ENCODE measurements at places on chromosomes 7 and 10.

- DNase-seq: no peak
Observed at GRCh38 chr7:47843291-47843690, 105.0 kb downstream of the PKD1L1 start.

GRCh38 chr10:11594589-11595394, 16.7 kb downstream of the USP6NL start:
- no peak for DNase-seq

- DNase-seq: no peak
Observed at GRCh38 chr10:11541296-11541695, 70.2 kb downstream of the USP6NL start.

GRCh38 chr10:131694781-131695495, 205.9 kb upstream of the PPP2R2D start:
- DNase-seq: no peak

- DNase-seq: no peak
Observed at GRCh38 chr10:104501864-104502579, 139.1 kb upstream of the SORCS3 start.

DNA sequence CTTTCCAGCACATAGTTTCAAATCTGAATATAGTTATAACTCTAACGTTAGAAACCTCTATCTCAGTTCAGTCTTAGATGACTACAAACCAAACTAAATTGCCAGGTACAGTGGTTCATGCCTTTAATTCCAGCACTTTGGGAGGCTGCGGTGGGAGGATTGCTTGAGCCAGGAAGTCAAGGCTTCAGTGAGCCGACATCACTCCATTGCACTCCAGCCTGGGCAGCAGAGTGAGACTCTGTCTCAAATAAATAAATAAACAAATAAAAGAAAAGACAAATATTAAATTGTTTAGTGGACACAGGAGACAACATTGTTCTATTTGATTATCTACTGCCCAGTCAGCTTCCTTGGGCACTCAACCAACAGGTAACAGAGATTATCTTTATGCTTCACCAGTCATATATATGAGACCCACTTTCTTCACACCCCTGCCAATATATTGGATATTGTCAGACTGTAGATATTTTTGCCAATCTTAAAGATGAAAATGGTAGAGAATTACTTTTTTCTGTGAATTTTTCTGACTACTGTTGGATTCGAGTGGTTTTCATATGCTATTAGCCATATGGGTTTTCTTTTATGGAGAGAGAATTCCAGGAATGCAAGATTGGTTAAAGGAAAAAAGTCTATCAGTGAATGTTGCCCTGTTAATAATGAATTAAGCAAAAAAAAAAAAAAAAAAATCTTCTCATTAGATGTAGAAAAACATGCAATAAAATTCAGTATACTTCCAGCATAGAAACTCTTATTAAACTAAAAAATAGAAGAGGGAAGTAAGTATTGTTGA, 16.0 kb downstream of the HDAC9 start:
- no peak for DNase-seq

DNA sequence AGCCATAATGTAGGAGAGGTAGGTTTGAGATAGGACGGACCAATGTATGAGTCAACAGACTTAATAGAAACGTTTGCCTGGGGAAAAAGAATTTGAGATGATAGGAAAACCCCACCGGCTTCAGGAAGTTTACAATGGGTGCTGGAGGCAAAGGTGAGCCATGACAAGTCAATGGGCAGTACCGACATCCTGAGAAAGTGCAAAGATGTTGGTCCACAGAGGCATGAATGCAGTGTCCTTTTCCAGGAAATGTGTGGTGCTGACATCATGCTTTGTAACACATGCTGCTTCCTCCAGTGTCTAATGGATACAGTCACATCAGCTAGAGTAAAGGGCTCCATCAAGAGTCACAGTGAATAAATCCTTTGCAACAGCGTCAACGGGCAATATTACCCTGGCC, 533.6 kb downstream of the INHBA start:
- no peak for DNase-seq

DNA sequence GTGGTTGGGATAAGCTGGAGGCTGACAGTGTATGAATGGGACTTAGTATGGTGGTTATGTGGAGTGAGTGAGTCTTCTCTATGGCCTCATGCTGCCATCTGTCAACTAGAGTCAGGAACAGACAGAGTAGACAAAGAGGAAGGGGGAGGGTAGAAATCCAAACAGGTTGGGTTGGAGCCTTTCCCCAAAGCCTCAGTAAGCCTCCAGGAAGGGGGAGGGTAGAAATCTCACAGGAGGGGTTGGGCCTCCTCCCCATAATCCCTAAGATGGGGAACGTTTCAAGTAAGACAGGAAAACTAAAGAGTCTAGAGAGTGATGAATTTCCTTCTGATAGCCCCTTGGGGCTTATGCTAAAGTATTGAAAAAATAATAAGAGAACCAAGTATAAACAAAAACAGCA, 2.0 kb upstream of the AKR1B15 start:
- DNase-seq: no peak

- no peak for DNase-seq
Observed at GRCh38 chr7:46279290-46279689, 358.2 kb upstream of the IGFBP3 start.

DNA sequence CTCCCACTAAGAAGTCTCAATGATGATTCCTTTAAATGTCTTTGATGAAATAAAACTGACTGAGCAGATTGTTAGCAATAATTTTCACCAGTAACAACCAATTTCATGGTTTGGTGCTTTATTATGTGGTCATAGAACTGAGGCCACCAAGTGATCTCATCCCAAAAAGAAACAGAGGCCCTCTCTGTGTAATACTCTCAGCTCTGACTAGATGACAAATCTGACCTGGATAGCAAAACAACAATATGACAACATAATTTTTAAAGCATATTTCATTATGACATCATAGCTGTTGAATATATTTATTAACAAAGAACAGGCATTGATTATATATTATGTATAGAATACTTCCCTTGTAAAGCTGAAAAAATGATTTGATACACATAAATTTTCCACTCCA, 5.9 kb downstream of the SEMA3E start:
- DNase-seq: no peak

DNA sequence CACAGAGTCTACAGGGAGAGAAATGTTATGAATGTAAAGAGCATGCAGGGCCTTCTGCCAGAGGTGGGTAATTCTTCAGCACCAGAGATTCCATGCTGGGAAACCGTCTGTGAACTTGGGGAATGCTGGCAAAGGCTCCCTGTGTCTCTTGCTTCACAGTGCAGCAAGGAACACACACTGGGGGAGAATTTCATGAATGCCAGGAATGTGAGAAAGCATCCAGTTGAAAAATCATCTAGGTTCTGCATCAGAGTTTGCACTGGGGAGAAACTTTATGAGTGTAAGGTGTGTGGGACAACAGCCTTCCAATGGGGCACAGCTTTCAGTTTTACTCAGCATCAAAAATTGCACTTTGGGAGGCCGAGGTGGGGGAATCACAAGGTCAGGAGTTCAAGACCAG, 224.3 kb upstream of the IGFBP3 start:
- no peak for DNase-seq

DNA sequence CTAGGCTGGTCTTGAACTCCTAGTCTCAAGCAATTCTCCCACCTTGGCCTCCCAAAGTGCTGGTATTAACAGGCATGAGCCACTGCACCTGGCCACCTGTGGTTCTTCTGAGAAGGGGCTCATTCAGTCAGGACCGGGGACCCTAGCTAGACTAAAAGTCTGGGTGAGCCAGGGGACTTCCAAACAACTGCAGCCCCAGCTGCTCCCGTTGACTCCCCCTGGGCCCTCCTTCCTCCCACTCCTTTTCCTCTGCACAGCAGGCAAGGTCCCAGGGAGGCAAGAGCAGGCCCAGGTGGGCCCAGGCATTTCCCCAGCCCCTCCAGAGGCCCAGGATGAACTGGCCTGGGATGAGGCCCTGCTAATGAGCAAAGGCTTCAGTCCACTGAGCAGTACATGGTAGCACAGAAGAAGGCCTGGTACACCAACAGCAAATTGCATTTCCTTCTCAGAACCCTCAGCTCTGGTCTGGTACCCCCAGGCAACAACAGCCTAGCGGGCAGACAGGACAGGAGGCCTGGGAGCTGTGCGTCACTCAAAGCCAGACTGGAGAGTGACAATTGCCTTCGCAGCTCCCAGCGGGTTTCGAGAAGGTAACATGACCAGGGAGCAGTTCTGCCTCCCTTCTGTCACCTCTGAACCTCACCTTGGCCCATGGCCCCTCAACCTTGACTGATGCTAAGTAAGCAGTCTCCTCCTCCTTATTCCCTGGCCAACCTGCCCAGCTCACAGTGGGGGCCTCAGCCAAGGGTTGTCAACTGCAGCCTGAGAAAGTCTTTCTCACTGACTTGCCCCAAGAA, 30.7 kb upstream of the HSPA12A start:
- DNase-seq: no peak

DNA sequence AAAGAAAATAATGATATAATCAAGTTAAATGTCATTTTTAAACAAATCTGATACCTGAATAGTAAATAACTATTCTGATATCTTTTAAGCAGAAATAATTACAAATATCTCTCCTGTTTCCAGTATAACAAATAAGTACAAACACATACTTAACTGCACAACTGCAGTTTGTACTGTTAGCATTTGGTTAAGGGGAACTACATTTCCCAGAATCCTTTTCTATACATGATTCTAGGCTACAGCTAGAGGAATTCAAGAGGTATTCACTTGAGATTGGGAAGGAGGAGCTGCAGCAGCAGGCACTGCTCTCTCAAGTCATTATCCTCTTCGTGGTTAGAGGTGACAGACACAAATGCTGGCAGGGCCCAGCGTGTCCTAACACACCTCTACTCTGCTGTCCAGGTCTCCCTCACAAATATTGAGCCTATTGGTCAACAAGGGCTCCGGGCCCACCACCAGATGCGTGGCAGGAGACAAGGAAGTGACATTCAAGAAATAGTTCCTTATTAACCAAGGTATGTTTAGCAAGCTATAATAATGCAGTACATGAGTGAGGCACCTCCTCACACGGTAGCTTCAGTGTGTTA, 255.1 kb upstream of the MKLN1 start:
- DNase-seq: no peak

GRCh38 chr10:2910656-2911055, 156.7 kb upstream of the PFKP start:
- no peak for DNase-seq

GRCh38 chr10:129501652-129502436, 34.8 kb downstream of the MGMT start:
- no peak for DNase-seq

DNA sequence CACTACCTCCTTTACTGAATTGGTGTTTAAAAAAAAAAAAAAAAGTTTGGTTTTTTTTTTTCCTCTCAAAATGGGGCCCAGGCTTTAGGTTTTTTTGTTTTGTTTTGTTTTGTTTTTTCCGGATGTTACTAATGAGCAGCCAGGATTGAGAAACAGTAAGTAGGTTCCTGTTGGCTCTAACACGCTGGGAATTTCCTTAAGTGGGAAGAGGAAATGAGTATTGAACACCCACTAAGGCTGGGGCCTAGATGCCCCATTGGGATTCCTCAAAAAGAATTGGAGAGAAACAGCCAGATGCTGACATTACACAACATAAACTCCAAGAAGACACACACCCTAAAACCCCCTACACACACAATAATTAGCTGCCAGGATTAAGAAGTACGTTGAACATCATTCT, 102.2 kb upstream of the NANOS1 start:
- DNase-seq: no peak

GRCh38 chr7:32163896-32164295, 93.7 kb upstream of the PDE1C start:
- no peak for DNase-seq

- DNase-seq: no peak
Observed at GRCh38 chr10:66381045-66381444, 544.8 kb upstream of the LRRTM3 start.

DNA sequence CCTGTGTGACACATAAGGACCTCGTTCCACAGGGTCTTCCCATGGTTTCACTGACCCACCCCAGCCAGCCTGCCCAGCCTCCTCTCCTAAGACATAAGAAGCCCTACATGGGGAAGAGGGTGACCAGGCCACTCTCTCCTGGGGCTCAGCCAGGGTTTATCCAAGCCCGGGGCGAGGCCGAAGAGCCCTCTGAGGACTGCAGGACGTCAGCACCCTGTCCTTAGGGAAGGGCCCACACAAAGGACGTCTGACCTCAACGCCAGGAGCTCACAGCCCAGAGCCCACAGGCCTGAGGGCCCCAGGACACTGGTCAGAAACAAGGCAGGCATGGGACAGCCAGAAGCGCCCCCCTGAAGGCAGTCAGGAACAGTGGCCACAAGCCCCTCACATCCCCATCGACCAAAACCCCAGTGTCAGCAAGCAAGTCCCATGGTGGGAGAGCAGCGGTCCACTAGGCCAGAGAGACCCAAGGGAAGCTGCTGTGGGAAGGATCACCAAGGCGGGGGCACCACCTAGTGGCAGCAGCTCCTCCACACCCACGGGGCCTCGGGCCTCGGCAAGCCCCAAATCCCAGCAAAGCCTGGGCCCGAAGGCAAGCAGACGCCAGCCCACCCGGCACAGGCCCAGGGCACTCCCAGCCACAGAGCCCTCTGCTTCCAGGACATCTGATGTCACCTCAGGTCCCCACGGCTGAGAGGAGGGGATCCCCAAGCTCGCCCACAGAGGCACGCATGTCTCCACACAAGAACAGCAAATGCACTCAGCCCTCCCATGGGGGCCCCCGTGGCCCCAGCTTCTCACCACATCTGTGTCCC, 23.4 kb downstream of the MAD1L1 start:
- no peak for DNase-seq

DNA sequence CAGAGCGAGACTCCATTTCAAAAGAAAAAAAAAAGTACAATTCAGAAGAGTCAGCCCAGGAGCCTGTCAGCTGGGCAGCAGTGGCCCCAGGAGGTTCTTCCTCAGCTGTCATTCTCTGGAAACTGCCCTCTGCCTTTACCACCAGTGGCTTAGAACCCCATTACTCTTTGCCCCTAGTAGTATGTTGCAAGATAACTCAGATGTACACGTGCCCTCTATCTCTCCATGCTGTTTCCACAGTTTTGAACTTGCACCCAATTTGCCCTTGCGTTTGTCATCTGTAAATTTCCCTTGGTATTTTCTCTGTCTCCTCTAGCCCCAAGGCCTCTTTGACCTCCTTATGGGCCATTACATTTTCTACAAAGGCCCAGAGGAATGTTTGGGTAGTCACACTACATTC, 56.7 kb upstream of the PRKAR2B start:
- DNase-seq: no peak

DNA sequence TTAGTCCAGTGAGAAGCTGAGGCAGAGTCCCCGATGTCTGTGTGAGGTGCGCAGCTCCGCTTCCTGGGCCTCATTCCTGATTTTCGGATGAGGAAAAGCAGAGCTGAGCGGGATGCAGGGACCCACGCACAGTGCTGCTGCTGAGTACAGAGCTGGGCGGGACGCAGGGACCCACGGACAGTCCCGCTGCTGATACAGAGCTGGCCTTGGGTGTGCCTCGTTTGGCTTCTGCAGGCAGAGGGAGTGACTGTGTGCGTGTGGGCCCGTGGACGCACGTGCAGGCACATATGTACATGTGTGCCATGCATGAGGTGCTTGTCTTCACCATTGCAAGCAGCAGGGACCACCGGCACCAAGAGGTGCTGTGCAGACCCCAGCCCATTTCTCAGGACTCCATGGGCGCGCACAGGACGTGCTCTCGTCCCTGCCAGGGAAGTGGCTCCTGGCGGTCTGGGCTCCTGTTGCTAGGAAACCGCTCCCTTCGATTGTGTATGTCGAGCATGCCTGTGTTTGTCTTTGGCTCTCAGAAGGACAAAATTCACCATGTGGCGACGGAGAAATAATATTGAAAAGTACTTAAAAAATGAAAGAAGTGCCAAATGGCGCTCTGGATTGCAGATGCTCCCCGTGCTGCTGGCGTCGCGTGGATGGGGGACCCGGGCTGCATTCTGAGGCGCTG, 303.8 kb upstream of the MKI67 start:
- no peak for DNase-seq

- DNase-seq: no peak
Observed at GRCh38 chr10:21424459-21424861, 101.0 kb downstream of the SKIDA1 start.

- DNase-seq: no peak
Observed at GRCh38 chr7:17495655-17496394, 197.4 kb downstream of the AHR start.
